MV-4-11 (cell line): ENCODE measurements at places on chromosomes 1 and 21.

GRCh38 chr1:5959087-5959486 lies 33.1 kb downstream of the NPHP4 start:
- DNase-seq = no peak

DNA sequence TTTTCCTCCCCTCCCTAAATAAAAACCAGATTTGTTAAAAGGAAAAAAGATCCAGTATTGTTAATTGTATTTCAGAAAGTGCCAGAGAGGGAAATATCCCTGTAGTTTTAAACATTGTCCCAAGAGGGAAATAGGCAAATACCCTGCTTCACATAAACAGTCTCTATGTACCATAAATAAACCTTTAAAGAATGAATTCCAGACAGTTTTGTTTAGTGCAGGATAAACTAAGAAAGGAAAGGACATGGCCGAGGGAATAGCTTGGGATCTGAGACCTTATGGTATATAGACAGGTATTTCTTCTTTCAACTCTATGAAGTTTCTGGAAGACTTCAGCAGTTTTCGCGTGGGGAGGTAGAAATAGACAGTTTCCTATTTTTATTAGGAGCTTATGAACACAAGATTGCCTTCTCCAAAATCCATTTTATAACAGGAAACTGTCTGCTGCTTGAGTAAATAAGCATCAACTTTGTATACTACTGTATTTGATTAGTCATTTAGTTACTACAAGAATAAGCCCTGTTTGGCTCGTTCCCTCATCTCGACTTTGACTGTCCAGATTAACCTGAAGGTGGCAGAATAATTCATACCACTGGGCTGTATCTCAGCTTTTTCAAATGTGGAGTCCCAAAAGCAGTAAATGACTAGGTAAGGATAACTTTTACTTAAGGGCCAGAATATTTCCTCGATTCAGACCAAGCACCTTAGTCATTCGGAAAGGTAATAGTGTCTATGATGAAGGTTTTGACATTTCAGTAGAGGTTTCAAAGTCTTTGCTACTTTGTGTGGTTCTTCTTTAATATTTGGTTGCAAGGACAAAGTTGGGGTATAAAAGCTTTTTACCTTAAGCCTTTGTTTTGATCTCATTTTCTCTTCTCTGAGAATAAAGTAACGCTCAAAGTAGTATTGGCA lies 177.5 kb downstream of the VPS13D start:
- DNase-seq = peak; percentile 16

DNA sequence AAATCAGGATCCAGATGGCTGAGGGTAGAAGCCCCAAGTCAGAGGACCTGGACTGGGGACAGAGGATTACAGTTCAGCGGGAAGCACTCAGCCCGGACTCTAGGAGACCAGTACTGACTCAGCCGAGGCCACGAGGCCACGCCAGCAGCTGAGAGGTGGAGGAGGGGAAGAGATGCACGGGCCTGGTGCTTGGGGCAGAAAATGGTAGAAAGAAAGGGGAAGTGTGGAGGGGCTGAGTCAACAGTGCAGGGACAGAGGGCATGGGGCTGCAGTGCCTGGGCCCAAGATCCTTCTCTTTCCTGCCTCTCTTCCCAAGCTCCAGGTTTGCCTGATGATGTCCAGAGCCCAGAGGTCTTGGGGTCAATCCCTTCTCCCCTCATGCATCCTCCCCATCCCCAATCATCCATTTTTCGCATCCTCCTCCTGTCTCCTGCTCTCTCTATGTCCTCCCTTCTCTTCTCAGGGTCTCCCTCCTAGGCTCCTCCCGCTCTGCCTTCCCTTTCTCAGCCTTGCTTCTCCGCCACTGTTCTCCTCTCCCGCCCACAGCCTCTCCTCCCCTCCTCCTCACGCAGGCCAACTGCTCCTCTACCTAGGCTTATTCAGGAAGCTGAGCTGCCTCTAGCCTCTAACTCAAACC lies 7.7 kb downstream of the ARHGEF2 start:
- DNase-seq = peak; percentile 94

- no peak for DNase-seq
Observed at GRCh38 chr1:1781526-1781903, 3.2 kb upstream of the NADK start.

DNA sequence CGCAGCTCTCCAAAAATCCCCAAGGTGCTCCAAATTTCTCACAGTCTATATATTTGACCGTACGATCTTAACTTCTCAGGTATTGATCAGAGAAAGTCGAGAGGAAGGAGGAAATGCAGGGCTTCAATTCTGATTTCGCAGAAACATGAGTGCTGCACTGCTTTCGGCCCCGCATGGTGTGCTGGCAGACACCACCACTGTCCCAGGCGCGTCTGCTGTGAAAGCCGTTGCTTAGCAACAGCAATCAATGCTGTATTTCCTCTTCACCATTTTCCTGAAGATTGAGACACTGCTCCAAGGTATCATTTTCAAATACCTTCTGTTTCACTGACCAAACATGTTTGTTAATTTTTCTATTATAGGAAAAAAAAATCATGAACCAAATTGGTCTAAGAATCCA lies 296.3 kb downstream of the SMYD3 start:
- no peak for DNase-seq

DNA sequence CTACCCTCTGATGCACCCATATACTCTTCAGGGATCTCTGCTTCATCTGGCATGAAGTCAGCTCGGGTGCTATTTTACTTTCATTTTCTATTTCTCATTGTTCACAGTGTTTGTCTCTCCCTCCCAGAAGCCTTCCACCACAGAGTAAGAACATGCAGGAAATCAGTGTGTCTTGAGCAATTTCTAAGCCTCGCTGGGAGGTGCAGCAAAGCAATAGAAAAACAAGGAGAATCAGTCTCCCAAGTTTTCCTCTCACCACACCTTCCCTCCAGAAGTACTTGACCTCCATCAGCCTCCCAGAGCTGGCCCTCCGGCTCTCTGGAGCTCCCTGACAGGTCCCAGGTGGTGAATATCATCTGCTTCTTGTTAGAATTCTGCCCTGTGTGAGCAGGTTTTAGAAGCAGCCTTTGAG lies 594.7 kb upstream of the CAMK1G start:
- DNase-seq = peak; percentile 56

- no peak for DNase-seq
Observed at GRCh38 chr21:14926186-14926585, 138.6 kb downstream of the NRIP1 start.

DNA sequence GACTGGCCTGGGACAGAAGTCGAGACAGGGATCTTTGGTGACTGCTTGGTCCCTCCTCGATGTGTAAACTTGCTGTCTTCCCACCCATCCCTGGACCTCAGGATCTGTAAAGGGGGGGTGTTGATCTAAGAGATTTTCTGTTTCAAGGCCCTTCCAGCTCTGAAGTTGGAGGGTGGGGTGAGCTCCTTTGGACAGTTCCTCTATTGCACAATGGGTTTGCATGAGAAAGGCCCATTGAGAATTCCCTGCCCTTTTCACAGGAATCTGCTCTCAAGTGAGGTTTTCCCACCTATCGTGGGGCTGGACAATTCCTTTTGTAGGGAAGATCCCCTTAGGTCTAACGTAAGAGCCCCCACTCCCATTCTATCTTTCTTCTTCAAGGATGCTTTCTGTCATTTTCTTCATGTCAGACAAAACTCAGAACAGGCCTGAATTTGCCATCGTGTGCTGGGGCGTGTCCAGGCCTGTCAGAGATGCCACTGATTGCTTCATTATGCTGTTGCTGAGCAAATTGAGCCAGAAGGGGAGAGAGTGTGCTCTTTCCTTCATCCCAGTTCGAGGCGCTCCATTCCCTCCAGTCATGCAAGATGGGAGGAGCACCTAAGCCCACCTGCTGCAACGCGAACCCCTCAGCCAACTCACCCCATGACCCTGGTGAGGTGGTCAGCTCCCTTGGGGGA lies 149.9 kb upstream of the IGSF21 start:
- no peak for DNase-seq

GRCh38 chr1:7335224-7335879 lies 435.7 kb upstream of the VAMP3 start:
- DNase-seq = no peak

DNA sequence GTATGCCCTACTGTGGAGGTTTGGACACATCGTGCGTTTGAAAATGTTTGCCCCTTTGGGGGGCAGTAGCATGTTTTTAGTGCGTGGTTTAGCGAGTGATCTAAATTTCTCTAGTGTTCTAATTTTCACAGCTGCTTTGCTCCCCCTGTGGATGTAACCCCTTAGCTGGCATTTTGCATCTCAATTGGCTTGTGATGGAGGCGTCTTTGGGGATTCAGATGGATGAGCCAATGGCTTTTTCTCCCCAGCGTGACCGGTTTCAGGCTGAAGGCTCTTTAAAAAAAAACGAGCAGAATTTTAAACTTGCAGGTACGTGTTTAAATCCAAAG lies 836 bp downstream of the CDC7 start:
- DNase-seq = no peak

- no peak for DNase-seq
Observed at GRCh38 chr1:21341022-21341421, 50.8 kb upstream of the ECE1 start.

DNA sequence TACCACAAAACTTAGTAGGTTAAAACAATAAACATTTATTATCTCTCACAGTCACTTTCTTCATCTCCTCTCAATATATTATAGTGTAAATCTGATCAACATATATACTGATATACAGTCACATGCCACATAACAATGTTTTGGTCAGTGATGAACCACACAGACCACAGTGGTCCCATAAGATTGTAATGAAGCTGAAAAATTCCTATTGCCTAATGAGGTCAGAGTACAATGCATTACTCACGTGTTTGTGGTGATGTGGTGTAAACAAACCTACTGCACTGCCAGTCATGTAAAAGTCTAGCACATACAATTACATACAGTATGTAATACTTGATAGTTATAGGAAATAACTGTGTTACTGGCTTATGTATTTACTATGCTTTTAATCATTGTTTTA lies 30.1 kb downstream of the OLFML3 start:
- peak; percentile 41 for DNase-seq

DNA sequence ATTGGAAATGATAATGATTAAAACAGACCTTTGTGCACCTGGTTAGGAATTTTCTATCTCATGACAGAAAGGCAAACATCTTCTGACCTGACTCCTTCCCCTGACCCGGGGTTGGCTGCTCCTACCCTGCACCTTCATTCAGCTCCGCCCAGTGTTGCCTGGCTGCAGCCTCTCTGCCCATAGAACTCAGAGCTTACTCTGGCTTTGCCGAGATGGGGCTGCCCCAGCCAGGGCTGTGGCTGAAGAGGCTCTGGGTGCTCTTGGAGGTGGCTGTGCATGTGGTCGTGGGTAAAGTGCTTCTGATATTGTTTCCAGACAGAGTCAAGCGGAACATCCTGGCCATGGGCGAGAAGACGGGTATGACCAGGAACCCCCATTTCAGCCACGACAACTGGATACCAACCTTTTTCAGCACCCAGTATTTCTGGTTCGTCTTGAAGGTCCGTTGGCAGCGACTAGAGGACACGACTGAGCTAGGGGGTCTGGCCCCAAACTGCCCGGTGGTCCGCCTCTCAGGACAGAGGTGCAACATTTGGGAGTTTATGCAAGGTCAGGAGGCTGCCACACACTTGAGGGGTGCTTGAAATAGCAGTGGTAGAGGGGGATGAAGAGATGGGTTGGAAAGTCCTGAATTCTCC lies at the start of gene DIO1:
TSS of gene DIO1 (plus strand) at position 189 of the 638 bp plus-strand sequence. CDS start at position 213, 24 bp downstream.
- no peak for DNase-seq

DNA sequence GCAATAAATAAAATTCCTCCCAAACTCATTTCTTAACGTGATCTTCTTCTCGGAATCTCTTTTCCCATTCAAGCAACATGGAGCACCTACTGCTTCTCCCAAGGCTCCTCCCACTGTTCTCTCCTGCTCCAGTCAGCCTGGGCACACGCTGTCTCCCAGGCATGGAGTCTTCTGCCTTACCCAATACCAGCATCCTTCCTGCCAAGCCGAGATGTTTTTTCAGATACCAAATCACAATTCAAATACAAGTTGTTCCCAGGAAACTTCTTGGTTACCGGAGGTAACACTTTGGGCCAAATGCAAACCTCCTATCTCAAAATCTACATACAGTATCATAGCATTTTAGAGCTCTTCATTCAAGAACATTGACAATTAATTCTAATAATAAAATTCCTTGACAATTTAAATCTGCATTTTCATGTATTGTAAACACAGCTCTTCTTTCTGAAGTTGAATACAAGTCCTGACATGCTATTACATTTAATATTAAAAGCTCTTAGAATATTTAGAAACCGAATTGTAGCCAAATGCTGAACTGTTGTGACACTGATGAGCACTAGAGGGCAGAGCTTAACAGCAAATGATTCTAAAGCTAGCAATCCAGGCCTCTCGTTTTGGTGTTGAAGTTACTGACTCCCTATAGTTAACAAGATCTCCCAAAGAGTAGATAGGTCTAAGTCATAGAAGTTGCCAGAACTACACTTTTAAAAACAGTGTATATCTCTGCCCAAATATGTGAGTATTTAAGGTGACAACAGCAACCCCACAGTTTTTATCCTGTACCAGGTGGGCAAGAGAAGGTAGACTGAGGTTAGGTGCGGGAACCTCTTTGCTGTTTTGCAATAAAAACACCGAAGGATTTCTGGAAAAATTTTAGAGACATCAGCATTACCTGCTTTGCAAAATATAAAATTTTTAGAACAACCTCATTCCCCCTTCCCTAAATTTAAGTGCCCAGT lies 52.3 kb downstream of the BCAR3 start:
- peak; percentile 65 for DNase-seq

- peak; percentile 20 for DNase-seq
Observed at GRCh38 chr1:44281962-44282703, 68.9 kb downstream of the DMAP1 start.

- DNase-seq = no peak
Observed at GRCh38 chr21:29660047-29660720, 279.6 kb downstream of the GRIK1 start.

- peak; percentile 66 for DNase-seq
Observed at GRCh38 chr1:158153746-158154444, 26.8 kb upstream of the CD1D start.

DNA sequence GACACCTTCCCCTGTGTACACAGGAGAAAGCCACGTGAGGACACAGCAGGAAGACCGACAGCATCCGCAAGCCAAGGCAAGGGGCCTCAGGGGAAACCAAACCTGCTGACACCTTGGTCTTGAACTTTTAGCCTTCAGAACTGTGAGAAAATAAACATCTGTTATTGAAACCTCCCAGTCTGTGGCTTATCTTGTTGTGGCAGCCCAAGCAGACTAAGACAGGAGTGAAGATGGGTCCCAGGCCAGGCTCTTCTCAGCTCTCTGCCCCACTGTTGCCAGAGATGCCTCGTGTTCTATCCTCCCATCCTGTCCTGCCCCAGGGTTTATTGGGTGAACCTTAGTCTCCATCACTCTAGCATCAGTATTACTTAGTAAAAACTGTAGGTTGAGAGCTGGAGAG lies 236.3 kb downstream of the MATN1 start:
- DNase-seq = no peak

DNA sequence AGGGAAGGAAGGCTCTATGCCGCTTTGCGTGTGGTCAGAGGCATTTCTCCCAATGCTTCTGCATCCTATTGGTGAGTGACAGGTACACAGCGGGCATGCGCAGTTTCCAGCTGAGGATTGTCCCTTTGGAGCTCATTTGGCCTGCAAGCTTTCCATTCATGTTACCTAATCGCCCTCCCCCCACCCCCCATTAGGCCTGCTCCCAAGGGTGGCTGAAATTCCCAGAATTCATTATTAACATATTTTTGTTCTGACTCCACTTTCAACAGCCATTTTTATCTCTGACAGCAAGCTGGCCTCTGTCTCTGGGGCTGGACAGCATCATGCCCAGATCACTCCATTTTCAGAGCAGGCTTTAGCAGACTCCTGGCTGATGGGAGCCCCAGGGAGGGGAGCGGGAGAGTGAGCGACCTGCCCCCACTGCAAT lies 25.6 kb downstream of the MIS18A start:
- DNase-seq = no peak

GRCh38 chr1:210989905-210990304 lies 144.0 kb downstream of the KCNH1 start:
- DNase-seq = no peak
